ENCODE measurements at places on chromosomes 4 and X.
A peak's percentile ranks its signal among the peaks of the same experiment; 100 is the strongest.

DNA sequence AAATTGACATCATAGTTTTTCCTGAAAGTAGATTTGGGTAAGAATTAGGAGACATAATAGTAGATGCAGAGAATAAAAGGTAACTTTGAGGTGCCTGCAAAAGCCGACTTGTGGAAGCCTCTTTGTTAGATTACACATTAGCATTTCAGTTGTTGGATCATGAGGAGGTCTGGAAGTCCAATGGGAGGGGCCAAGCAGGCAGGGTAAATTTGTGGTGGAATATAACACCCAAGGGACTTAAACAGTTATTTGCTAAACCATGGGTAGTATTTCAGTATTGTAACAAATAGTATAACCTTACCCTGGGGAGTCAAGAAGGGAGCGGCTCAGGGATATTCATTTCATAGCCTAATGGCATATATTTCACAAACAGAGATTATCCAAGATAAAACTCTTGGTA is 810.7 kb upstream of the AMOT start:
- DNase-seq, result no peak

GRCh38 chr4:83716874-83717273 is 181.0 kb downstream of the GPAT3 start:
- peak; percentile 26 for DNase-seq

DNA sequence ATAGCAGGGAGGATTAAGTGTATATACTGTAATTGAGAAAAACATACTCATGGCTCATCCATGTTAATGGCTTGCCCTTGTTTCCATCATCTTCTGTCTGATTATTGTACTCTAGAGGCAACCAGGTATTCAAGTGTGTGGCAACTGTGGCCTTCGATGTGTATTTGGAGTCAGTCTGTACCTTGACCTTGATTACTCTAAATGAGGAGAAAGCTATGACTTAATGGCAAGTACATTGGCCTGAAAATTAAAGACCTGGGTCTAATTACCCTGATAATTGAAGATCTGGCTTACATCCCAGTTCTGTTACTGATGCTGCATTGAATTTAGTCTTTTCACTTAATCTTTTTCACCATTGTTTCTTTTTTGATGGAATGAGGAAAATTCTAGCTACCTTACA is 409.2 kb downstream of the CCSER1 start:
- no peak for DNase-seq

DNA sequence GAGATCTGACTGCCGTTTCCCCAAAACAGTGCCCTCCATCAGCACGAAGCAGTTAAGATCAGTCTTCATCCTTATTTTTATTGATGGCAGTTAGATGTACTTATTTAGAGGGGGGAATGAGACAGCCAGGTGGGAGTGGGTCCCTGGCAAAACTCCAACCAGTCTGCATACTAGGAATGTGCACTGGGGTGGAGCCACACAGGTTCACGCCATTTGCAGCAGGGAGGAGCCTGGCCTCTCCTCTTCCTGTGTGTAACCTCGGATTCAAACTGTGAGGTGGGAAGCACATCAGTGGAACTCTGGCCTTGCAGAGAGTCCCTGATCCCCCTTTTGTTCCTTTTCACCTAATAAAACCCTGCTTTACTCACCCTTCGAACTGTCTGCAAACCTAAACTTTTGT is 987.7 kb upstream of the GRIA3 start:
- no peak for DNase-seq

DNA sequence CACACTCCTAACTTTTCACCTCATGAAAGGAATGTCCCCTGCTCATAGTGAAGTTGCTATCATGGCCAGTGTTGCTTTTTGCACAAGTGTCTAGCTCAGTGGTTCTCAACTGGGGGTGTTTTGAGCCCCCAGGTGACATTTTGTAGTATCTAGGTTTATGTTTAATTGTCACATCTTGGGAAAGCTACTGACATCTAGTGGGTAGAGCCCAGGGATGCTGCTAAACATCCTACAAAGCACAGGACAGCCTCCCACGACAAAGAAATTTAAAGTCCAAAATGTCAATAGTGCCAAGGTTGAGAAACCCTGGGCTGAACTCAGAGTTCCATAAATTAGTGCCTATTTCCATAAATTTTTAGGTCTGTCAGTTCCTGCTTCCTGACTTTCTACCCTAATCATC is 70.7 kb upstream of the HCCS start:
- peak; percentile 9 for DNase-seq

DNA sequence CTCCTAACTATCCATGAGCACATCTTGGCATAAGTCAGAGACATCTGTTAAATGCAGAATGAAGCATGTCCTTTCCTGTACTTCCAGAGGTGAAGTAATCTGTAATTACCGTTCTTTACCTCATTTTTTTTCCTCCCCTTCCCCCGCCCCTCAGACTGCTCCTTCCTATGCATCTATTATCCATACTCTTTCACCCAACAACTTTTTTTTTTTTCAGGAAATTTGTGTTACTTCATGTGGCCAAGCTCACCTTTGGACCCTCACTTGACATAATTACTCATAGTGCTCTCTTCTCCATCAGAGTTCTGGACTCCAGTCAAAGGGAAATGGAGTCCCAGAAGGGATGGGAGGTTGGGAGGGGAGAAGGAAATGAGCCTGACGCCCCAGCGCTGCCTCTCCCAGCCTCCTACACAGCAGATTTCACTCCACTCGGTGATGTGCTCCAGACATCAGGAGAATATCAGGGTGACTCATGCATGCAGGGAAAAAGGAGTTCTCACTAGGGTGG is 568.8 kb downstream of the STIM2 start:
- DNase-seq, result no peak

DNA sequence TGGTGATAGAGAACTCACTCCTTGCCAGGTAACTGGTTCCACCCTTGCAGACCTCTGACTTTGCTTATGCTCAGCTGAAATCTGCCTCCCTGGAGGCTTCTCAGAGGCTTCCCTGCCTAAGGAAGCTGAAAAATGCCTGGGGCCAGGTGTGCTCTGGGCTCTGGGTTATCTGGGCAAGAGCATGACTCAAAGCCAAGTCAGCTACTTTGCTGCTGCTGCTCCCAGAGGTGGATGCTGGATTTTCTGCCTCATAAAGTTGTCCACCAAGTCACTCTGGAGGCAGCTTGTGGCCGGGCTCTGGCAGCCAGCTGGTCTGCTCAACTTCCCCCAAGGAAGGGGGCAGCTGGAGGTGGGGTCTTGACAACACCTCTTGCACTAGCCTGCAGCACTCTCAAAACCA is 132.7 kb downstream of the PJA1 start:
- no peak for DNase-seq

- no peak for DNase-seq
These were observed 21.1 kb downstream of the PNMA6E start for GRCh38 chrX:153379971-153380581.

DNA sequence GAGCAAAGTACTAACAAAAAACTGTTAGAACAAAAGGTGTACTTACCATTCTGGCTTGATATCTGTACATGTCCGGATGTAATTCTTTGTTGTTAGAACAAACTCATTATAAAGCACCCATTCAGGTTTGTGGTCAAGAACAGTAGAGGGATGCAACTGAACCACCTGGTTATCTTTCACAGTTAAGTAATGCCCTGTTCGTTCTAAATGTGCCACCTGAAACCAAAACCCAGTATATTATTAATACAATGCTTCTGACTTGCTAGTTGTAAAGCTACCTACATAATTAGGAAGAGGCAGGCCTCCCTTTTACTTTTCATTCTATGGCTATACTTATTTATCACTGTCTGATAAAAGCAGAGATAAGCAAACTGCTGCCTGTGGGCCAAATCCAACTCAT is 54.8 kb downstream of the DHX15 start:
- DNase-seq, result no peak

Measured in iris pigment epithelial cell (primary cell).